ENCODE measurements at places on chromosomes 4 and X. TPM values are rescaled to one million over a fixed set of nuclear protein-coding genes. Genes with fewer than 3 reads are reported as not detected.

- no peak for DNase-seq
Observed at GRCh38 chr4:78131403-78131802, 74.3 kb downstream of the FRAS1 start.

- no peak for DNase-seq
Observed at GRCh38 chrX:139881130-139881529, 51.7 kb downstream of the ATP11C start.

- DNase-seq: no peak
Observed at GRCh38 chrX:47264483-47265173, 31.8 kb downstream of the USP11 start.

GRCh38 chrX:19293606-19294325, 50.0 kb upstream of the PDHA1 start:
- no peak for DNase-seq

- no peak for DNase-seq
Observed at GRCh38 chrX:119643696-119644095, 37.5 kb upstream of the NKRF start.

The EVC2 gene
- 7.2 TPM for polyA plus RNA-seq

- DNase-seq: no peak
Observed at GRCh38 chr4:118825799-118826198, 10.1 kb downstream of the SEC24D start.

The ZNF674 gene
- polyA plus RNA-seq: 1.7 TPM

The F8 gene
- 14.7 TPM for polyA plus RNA-seq

DNA sequence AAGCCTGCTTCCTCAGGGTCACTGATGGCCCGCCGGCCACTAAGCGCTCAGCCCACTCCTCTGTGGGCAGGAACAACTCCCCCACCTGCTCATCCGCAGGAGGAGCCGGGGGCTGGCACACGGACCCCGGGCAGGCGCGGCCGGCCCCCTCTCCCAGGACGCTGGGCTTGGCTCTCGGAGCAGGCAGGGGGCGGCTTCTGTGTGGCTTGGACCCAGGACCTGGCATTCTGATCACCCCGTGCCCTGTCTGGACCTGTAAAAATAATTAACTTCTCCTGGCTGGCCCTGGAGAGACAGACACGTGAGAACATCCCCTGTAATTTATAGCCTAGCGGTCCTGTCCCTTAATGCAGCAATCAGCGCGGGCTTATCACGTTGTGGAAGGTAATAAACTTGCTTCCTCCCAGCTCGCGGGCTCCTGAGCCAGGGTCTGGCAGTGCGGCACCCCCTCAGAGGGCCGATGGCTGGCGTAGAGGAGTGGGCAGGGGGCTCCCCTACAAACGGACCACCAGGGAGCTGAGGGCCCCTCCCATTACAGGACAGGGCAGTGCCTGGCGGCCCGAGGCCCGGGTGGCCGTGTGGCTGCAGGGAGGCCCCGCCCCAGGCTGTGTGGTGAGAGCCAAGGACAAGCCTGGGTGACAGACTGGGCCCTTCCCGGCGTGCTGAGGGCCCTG, 84.5 kb upstream of the NKX1-1 start:
- DNase-seq: no peak

The CLDN22 gene
- not detected for polyA plus RNA-seq

The APOOL gene
- 9.9 TPM for polyA plus RNA-seq

The RBMXL3 gene
- not detected for polyA plus RNA-seq

The CD99L2 gene
- polyA plus RNA-seq: 54.4 TPM

The SERTM2 gene
- polyA plus RNA-seq: 0.16 TPM

Measured in urinary bladder (tissue), 4 donors.